GM06990 (cell line): ENCODE measurements at places on chromosomes 4 and X.

DNA sequence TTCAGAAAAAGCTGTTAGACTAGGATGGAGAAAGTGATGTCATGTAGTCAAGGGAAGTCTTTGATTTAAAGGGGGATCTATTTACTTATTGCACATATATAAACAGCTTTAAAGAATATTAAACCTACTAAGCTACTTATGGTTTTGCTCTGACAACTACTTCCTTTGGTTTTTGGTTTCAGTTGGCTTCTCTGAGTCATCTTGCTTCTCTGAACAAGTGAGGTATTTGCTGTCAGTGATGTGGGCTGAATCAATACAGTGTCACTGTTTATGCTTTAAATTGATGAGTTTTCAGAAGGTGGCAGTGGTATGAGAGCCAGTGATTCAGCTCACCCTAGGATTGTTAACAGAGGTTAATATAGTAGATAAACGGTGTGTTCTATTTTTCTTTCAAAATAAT lies 75.1 kb downstream of the CEP44 start:
- peak; percentile 18 for DNase-seq

DNA sequence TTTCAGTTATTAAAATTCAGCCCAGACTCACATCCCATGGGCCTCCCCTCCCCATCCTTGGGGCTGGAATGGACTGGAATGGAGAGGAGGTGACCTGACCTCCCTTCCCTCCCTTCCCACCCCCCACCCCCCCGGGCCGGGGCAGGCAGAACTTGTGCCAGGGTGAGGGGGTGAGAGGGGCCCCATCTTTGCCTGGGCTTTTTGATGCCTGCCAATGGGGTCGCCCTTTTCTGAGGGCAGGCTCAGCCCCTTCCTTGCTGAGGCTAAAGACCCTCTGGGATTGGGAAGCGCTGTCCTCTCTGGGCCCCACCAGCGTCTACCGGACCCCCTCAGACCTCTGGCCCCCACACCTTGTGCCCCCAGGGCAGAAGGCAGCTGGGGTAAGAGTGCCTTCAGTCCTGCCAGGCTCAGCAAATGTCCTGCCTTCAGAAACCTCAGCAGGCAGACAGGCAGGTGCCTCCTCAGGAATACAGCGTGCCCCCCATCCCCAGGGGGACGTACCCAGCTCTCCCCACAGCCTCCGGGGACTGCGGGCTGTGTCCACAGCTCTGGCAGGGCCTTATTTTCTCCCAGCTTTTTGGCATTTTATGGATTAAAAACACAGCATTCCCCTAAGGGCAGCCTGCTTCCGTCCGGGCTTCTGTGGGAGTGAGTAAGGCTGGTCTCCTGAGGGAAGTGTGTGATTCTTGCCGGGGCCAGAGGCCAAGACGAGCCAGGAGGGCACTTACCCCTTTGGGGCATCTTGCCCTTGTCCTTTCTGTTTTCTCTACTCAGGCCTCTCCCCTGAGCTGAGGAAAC lies 12.6 kb upstream of the CCNQ start:
- no peak for DNase-seq

DNA sequence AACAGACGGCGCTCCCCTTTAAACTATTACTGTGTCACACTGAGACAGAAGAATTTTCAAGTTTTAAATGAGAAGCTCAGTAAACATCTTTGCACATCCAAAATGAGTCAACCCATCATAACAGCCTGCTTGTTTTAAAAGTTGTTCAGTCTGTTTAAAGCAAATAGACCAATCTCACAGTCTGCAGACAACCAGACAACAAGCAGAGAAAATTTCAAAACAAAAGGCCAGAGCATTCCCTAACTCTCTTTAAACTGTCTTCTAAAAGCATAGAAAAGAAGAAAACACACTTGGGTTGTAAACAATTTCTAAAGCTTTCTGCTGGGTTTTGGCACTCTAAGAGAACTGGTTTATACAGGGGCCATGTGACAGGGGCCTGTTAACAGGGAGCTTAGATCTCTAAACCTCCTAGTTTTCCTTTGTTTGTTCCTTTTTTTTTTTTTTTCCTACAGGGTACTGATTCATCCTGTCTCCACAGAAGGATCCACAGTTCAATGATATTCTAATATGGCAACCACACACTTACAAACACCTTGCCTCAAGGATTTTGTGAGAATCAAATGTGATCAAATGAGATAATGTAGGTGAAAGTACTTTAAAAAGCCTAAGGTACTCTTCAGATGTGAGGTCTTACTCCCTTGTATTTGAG lies 100.8 kb upstream of the MAML3 start:
- DNase-seq = no peak

- no peak for DNase-seq
These were observed 4.7 kb upstream of the NKX6-1 start for GRCh38 chr4:84503495-84504437.

DNA sequence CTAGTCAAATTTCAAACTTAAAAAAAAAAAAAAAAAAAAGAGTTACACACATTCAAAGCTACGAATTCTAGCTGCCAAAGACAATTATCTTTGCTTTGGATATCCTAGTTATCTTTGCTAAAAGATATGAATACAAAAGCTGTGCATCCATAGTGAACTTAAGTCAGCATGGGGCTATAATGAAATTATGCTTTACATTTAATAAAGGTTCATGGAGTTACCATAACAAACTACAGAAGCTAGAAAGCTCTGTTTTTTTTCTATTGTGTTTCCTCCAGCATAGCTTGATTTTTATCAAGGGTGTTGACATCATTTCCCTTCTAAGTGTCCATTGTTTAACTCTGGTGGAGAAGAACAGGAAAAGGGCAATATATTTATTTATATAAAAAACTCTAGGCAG lies 234.1 kb downstream of the ANKRD50 start:
- no peak for DNase-seq

- DNase-seq = no peak
These were observed 179.6 kb downstream of the CENPC start for GRCh38 chr4:67365661-67366245.

GRCh38 chr4:151719956-151720334 lies 40.9 kb downstream of the GATB start:
- DNase-seq = no peak

- DNase-seq = no peak
These were observed 602.5 kb downstream of the TMA16 start for GRCh38 chr4:164096766-164097518.

DNA sequence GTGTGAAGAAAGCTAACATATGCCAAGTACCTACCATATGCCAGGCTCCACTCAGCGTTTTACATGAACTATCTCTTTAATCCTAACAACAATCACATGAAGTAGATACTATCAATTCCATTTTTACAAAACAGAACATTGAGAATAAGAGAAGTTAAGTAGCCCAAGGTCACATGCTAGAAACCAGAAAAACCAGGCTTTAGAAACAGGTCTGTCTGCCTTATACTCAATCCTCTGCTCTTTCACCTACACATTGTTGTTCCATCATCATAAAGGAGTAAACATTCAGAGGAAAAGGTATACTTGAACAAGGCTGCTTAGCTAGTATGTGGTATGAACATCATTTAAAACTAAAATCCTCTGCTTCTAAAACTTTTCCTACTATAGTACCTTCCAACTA lies 42.1 kb downstream of the WDFY3 start:
- DNase-seq = no peak

GRCh38 chrX:77622233-77622632 lies 163.8 kb downstream of the ATRX start:
- no peak for DNase-seq

DNA sequence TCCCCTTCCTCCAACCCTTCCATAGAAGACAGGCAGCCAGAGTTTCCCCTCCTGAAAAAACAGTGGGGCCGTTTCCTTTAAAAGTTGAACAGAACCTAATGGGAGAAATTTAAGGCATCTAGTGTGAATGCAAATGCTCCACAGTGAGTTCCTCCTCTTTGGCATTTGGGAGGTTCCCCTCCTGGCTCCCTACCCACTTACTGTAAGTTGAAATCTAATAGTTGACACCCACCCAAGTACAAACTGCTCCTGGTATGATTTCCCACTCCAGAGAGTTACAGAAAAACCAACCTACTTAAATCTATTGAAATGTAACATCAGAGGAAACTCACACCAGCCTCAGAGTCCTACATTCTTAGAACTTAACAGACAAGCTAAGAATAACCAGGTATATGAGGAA lies 17.6 kb downstream of the ENPEP start:
- no peak for DNase-seq

DNA sequence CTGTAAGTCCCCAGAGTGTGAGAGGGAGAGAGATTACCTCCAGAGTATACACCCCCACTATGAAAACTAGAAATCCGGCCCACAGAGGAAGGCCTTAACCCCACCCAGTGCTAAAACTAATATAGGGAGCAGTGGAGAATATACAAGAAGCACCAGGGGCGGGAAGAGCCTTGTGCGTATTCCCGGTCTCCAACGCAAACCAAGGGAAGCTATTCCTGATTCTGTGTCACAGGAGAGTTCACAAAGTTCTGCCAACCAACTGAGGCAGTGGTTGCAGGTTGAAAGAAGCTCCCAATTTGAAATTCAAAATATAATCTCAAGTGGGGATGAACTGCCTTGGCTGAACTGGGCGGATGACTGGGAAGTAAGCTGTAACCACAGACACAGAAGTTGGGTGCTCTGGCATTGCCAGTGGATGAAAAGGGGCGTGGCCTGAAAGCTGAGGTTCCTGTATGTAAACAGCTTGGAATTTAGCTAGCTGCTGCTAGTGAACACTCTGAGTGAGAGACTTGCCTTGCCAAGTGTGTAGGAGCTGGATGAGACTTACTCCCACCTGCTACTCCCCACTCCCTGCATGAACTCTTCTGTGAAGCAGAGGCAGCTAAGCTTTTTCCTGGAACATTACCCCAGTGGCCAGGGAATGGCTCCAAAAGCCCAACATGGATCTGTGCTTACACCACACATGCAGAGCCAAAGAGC lies 32.7 kb downstream of the ELF2 start:
- no peak for DNase-seq

DNA sequence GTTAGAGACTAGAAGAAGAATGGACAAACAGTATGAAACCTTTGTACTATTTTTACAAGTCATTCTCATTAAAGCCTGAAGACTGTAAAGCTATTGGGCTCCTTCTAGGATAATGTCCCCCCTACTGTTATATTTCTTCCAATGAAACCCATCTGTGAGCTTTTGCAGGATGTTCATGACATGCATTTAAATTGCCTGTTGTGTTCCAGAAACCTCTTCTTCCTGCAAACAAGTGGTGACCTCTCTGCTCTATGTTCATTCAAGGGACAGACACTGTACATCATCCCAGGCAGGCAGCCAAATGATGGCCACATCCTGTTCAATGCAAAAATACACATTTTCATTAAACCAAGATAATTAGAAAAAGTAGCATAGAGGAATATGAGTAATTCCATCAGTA lies 128.0 kb downstream of the C4orf33 start:
- DNase-seq = no peak

GRCh38 chr4:89509708-89510281 lies 202.2 kb upstream of the GPRIN3 start:
- peak; percentile 57 for DNase-seq

GRCh38 chrX:7347465-7347864 lies 199.5 kb upstream of the PUDP start:
- DNase-seq = no peak

DNA sequence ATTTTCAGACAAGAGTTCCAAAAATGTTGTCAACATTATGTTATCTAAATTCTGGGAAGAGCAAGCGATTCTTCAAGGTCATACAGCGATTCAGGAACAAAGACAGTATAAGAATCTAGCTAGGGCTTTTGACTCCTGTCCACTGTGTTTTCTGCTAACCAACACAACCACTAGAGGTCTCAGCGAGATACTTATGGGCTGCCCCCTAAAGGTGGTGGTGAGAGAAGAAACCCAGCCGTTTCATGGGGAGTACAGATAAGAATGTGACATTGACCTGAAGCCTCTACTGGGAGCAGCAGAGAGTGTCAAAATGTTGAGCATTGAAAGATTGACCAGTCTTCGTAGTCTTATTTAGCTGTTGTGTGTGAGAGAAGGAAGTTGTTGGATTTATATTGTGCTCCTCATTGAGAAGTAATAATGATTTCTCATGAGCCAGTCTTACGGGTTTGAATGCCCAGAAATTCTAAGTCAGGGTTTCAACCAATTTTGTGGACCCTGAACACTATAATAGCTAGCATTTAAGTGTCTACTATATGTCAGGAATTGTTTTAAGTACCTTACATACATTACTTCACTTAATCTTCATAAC lies 168.3 kb downstream of the SPRY1 start:
- DNase-seq = peak; percentile 35
